ENCODE measurements at places on chromosomes 7 and 10.

DNA sequence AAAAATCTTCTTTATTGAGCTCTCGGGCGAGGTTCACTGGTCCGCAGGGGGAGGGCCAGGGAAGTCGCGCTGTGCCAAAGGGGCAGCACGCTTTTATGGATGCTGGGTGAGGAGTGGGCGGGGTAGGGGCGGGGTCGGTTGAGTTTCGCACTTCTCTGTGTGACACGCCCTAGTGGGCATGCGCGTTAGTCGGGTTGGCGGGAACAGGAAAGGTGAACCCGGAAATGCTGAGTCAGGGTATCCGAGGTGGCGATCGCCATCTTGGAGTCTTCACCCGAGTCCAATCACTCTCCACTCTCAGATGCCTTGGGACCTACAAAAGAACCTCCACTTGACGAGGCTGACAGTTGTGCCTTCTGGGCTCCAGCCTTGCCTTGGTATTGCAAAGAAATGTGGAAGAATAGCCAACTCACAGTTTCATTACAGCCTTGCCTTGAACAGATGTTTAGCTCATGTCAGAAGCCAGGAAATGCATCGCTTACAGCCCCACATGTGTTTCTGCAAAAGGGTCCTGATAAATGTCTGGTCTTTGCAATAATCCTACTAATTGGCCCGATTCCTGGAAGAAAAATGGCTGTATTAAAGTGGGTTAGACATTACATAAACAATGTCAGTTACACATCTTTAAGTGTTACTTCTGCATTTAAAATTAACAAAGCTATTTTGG, 64.1 kb downstream of the AHR start:
- no peak for DNase-seq

GRCh38 chr7:3648276-3648675, 347.2 kb downstream of the SDK1 start:
- no peak for DNase-seq

GRCh38 chr10:28241741-28242399, 61.0 kb downstream of the MPP7 start:
- DNase-seq, result no peak

GRCh38 chr7:55061726-55062499, 43.1 kb downstream of the EGFR start:
- no peak for DNase-seq

GRCh38 chr7:35869810-35870209, 69.0 kb downstream of the SEPTIN7 start:
- no peak for DNase-seq

- no peak for DNase-seq
These were observed 138.0 kb upstream of the FRMD4A start for GRCh38 chr10:14468726-14469125.

DNA sequence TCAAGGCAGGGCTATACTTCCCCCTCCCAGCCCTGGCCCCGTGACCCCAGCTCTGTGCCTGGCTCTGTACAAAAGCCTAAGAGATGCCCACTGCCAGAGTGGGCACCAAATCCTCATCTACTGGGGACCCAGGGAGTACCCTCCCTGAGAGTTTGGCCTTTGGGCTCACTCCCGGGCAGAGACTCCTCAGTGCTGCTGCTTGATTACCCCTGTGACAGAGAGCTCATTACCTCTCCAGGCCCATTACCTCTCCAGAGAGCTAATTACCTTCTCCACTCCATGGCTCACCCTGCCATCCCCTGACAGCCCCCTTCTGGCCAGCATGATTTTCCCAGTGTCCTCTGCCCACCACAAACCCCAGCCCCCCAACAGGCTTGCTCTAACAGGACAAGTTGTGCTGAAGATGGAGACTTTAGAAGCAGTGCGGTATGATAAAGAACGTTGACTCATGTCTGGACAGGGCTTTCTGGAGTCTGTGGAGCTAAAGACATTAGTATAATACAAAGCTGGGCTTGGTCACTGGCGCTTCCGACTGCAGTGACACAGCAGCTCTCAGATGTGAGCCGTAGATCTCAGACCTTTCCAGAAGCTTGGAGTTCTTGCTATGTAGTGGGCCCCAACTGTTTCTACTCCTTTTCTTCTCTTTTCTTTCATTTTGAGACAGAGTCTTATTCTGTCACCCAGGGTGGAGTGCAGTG, 111.3 kb upstream of the KCTD7 start:
- no peak for DNase-seq

DNA sequence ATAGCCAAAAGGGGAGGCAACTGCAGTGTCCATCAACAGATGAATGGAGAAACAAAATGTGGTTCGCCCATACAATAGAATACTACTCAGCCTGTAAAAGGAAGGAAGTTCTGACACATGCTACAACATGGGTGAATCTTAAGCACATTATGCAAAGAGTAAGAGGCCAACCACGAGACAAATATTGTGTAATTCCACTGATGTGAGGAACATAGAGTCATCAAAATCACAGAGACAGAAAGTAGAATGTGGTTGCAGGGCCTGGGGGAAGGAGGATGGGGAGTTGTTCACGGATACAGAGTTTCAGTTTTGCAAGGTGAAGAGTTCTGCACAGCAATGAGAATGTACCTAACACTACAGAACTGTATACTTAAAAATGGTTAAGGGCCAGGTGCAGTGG, 13.7 kb upstream of the C10orf71 start:
- DNase-seq, result no peak

DNA sequence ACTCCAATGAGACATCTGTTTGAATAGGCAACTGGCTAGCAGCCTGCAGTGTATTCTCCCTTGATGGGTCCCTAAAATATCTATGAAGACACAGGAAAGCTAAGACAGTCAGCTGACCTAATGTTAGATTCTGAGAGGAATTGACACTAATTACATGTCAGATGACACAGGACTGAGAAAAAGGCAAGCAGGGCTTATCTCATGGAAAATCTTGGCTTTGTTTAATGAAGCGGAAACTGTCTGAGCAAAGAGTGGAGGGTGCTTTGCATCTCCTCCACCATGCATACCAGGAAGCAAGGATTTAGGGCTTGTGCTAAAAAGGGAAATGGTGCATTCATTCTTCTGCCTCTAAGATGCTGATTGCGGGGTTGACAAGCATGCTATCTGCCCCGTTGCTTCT, 135.5 kb upstream of the GLI3 start:
- no peak for DNase-seq

DNA sequence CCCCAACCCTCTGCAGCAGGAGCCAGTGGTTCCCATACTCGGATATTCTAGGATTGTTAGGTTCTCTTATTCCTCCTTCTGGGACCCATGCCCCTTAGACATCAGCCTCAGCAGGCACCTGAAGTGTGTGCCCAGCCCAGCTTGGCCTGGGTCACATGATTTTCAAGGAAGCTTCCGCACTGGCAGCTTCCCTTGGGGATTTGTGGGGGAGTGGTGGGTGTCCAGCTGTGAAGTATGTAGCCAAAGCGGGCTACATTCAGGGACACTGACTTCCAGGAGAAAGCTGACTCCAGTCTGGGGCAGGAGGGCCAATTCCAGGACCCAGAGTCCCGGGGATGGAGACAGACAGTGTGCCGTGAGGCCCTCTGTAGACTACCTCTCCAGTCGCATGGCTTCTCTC, 1.3 kb downstream of the LDB1 start:
- no peak for DNase-seq

DNA sequence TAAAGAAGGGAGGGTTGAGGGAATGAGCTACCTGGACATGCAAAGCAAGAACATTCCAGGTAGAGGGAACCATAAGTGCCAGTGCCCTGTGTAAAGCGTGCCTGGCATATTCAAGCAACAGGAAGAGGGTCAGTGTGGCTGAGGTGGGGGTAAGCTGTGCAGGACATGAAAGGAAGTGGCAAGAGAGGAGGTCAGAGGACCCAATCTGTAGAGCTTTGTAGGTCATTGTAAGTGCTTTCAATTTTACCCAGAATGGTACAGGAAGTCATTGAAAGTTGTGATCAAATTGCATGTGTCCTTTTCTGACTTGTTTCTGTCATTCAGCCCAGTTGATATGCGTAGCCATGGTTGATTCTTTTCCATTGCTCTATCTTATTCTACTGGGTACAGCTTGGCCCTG, 156.6 kb downstream of the NOC3L start:
- DNase-seq, result no peak

DNA sequence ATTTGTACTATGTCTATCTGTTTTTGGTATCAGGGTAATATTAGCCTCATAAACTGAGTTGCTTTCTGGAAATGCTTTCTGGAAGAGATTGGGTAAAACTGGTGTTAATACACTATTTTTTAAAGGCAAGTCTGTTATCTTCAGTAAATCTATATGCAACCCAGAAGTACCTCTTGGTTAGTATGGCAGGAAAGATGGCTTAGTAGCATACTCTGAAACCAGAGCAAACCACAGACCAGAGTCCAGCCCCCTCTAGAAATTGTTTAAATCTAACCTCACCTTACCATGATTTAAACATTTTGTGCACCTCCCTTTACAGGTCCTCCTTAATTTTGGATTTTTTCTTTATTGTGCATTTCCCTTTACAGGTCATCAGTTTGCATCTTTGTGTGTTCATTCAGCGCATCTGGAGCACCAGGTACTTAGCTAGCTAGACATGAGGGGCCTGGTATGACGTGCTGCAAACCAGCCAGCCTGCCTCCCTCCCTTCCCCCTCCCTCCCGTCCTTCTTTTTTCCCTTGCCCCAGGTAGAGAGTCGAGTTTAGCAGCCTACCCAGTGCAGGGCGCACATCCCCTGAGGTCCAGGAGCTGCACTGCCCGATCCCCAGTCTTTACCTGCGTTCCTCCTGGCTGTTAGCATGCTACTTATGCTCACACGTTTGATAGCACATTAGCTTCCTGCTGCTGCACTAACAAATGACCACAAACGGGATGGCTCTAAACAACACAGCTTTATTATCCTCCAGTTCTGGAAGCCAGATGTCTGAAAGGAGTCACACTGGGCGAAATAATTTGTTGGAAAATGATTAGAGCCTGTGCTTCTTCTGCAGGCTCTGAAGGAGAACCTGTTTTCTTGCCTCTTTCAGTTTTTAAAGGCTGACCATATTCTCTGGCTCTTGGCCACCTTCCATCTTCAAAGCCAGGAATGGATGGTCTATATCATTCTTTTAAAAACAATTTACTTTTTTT, 299.9 kb upstream of the HABP2 start:
- DNase-seq, result no peak

DNA sequence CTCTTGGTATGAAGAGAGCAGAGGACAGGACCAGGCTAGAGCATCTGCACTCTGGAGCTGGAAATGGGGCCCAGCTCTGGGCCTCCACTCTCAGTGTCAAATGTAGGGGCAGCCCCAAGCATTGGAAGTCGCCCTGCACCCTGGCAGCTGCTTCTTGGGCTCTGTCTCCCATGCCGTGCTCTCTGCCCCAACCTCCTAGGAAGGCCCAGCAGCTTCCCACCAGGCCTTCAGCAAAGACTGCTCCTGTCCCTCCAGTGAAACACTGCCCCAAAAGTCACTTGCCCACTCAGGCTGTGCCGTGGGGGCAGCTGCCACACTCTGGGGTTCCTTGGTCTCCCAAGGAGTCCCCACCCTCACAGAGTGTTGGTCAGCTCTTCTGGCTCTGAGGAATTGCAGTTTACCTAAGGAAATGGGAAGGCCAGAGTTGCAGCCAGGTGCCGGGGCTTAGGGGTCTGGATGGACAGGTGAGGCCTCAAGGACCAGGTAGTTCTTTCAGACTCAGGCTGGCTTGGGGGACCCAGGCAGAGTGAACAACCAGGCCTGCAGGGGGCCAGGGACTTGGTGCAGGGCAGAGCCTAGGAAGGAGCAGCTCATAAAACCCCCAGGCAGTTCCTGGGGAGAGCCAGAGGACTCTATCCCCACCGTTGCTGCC, 9.4 kb upstream of the OPN4 start:
- DNase-seq, result no peak

DNA sequence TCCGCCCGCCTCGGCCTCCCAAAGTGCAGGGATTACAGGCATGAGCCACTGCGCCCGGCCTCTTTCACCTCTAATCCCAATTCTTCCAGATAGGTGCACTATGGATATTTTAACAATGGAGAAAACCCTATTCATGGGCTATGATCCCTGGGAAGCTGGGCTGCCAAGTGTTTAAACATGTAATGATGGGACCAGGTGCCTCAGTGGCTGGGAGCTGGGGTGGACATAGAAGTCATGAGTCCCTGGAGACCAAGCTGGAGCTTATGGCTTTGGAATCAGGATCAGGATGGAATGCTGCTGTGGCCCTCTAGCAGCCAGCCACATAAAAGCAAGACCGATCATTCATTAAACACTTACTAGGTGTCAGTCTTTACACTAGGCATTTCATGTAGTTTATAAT, 41.8 kb upstream of the IGFBP3 start:
- DNase-seq, result no peak

DNA sequence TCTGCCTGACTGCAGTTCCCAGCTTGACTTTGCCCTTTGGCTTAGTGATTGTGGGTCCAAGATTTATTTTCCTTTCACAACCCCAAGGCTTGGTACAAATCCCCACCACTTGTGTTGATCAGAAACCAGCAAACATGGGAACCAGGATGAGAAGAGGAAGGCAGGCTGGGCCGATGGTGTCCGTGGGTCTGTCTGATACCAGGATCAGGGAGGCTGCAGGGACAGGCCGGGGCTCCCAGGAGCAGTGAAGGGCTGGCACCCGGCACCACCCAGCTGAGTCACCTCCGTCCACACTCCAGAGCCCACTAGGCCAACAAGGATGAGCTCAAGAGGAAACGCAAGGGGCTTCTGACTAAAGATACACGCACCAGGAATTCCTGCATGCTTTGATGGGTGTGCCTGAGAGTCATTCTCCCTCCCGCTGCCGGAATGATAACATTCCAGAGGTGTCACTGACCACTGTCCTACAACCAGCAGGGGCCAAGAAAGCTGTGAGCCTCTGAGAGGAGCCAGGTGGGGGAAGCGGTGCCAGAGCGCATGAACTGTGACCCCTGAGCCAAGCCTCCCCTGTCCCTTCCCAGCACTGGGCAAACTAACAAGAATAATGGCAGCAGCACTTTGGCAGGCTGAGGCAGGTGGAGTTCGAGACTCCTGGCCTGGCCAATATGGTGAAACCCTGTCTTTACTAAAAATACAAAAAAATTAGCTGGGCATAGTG, 29.2 kb upstream of the PROSER2 start:
- DNase-seq, result no peak

- DNase-seq, result no peak
These were observed 86.8 kb downstream of the ANKRD7 start for GRCh38 chr7:118311121-118311836.

DNA sequence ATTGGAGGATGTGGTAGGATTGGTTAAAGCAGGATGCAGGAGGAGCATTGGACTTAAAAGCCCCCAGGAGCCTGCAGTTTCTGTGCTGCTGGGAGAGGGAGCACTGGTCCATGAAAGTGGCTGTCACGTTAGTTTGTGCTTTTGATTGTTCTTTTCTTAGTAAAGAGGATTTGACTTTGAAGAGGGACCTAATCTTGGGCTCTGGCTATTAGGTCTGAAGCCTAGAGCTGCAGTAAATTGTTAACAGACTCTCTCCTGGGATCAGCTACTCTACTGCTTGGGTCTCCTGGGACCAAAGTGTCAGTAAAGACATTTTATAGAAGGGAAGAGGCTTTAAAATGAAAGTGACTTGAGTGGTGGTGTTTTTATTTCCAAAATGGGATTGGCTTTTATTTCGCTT, 3.7 kb downstream of the ZFYVE27 start:
- DNase-seq, result no peak

Data from NCI-H187 treated with DMSO at 0.1 percent for 48 hours (cell line).